ENCODE measurements at places on chromosomes 2 and 18.

- DNase-seq, result no peak
These were observed 35.3 kb upstream of the KCNF1 start for GRCh38 chr2:10876394-10876793.

- DNase-seq, result no peak
These were observed 909.9 kb upstream of the ACVR2A start for GRCh38 chr2:146934921-146935320.

GRCh38 chr2:85251070-85251616, 76.6 kb downstream of the TGOLN2 start:
- DNase-seq, result no peak

GRCh38 chr2:147083664-147084063, 761.2 kb upstream of the ACVR2A start:
- DNase-seq, result no peak

DNA sequence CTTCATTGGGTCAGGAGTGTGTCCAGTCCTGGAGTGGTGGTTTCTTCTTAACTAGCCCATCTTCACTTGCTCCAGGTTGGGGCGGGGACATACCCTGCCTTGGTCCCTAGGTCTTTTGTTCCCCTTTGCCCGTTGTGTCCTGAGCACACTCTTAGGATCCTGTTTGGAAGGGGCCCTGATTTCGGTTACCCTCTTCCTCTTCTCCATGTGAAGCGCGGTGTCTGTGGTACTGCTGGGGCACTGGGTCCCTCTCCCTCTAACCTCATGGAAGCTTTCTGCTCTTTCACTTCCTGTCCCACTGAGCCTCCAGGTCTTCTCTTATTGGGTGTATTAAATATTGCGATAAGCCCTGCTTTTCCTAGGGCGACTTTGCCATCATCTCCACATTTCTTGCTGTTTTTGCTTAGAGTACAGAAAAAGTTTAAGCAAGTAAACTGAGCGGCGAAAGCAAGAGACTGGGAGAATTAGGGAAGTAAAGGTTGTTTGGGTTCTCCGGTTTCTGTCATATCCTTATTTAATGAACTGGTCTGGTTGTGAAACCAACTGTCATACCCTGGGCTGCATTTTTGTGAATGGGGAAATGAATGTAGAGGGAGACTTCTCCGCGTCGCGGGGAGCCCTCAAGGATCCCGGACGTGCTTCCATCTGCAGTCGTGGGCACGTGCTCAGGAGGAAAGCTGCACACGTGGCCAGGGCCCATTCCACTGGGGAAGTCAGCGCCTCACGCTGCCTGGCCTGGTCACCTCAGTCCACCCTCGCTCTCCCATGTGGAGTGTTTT, 73.8 kb upstream of the B3GNT7 start:
- DNase-seq, result no peak

DNA sequence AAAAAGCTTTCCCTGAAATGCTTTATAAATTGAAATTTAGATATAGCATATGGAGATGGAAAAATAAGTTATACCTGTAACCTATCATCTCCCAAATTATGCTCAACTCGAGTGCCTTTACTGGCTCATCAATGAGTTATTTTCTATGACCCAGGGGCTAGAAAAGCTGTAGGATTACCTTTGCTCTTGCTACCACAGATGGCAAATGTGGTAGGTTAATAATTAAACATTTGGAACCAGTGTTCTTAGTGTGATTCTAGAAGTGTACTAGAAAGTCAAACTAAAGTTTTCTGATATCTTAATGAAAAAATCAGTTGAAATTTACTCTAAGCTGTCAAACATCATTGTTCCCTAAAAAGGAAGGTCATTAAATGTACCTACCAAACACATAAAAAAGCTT, 22.5 kb downstream of the ALS2 start:
- no peak for DNase-seq

- no peak for DNase-seq
These were observed 33.7 kb upstream of the SCLY start for GRCh38 chr2:238027058-238027457.

DNA sequence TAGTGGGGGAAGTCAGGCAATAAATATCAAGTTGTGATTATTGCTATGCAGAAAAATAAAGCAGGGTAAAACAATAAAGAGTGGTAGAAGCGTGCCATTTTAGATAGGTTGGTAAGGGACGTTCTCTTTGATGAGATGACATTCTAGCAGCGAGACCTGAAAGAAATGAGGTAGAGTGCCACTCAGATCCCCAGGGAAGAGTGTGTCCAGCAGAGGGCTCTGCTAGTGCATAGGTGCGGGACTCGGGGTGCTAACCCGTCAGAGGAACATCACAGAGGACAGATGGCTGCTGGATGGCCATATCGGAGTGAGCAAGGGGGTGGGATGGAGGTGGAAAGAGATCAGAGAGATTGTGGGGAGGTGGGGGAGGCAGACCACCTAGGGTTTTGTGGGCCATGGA, 16.3 kb upstream of the GTF2A1L start:
- no peak for DNase-seq

DNA sequence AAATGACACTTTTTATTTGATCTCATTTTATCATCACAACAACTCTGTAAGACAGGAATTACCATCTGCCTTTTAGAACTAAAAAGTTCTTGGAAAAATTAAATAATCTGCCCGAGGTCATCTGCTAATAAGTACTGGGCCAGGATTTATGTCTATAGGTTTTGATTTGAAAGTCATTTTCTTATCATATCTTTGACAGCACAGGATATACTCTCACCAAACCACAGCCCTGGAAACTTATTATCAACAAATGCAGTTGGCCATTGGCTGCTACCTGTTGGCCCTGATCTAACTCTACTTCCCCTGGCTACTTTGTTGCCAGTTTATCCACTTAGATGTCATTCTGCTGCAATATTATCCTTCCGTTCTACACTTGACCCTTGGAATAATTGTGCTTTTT, 354.6 kb downstream of the RAD51AP2 start:
- no peak for DNase-seq

DNA sequence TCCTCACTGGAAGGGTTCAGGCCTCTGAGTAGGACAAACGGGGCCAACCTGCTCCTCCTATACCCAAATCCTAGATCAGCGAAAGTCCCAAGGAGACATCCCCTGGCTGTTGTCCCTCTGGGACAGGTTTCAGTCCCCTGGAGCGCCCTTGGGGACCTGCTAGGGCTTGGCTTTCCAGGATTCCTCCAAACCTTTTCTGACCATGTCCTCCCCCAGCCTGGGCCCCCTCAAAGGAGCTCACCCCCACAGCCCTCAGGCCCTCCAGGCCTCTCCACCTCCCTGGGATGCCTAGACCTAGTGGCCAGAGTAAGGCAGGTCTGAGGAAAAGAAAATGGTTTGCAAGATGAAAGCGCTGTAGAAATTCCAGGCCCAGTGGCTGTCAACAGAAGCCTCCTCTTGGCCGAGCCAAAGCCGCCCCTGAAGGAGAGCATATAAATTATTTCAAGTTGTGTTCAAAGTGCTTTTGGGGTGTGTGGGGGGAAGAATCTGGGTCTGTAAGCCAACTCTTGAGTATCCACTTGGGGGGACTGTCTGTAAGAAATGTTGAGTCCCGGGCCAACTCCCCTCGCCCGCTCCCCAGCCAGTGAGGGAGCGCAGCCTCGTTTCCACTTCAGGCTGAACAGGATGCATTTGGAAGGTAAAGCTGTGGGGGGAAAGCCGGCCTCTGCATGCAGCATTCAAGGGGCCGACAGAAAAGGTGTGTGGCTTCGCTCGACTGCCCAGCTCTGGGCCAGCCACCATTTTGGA, 158.6 kb downstream of the DYSF start:
- peak; percentile 33 for DNase-seq

DNA sequence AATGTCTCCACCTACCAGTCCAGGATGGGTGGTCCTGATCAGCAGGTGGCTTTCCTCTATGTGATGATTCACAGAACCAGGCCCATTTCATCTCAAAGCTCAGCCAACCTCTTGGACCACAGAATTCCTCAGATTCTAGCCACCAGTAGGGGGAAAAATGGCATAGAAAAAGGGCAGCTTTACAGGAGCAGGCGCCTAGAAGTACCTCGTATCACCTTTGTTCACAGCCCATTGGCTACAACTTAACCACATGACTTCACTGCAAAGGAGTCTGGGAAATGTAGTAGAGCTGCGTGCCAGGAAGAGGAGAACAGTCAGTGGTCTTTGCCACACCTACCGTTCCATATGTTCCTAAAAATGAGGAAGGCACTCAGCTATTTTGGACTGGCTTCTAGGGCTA, 62.8 kb upstream of the DTNA start:
- no peak for DNase-seq

- no peak for DNase-seq
These were observed 47.7 kb upstream of the EML6 start for GRCh38 chr2:54675738-54676137.

- DNase-seq, result no peak
These were observed 228.7 kb downstream of the IKZF2 start for GRCh38 chr2:212922701-212923100.

DNA sequence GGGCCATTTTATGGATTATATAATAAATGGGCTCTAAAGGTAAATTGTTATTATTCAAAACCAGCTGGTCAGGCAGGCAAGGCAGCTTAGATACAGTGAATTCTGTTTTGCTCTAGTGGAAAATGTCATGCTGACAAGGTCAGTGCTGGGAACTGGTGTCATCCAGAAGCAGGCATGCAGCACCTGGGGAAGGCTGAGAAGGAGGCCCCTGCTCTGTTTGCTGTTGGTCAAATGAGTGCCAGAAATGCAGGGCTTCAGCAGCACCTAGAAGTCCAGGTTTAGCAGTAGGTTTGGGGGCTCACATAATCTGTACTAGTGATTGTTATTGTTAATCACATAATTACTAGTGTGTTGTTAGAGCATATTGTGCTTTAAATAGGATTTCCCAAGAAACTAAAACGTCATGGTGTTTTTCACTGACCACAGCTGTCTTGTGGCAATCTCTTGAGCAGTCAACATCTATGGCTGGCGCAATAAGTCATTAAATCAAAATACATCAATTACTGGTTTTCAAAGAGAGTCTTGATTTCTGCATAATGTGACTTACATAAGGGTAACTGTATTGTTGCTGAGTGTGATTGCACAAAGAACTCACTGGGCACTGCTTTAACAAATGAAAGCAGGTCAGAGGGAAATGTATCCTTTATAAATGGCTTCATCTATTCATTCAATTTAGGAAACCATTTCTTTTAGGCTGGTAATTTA, 99.1 kb downstream of the MYO3B start:
- DNase-seq, result no peak

DNA sequence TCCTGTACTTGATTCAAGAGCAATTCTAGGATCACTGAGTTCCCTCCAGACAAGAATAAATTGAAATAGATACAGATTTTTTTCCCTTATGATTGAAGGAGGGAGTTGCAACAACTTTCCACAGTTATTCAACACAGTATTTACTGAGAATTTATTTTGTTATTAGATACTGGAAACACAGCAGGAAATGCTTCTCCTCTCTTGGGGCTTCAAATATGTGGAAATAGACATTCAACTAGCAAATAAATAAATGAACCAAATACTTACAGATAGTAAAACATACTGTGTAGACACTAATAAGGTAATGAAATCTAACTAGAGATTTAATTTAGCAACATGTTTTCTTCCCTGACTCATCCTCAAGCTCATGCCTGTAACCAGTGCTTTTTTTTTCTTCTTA, 169.2 kb downstream of the LNPK start:
- no peak for DNase-seq

- DNase-seq, result no peak
These were observed 60.1 kb downstream of the ST3GAL5 start for GRCh38 chr2:85828725-85829124.

DNA sequence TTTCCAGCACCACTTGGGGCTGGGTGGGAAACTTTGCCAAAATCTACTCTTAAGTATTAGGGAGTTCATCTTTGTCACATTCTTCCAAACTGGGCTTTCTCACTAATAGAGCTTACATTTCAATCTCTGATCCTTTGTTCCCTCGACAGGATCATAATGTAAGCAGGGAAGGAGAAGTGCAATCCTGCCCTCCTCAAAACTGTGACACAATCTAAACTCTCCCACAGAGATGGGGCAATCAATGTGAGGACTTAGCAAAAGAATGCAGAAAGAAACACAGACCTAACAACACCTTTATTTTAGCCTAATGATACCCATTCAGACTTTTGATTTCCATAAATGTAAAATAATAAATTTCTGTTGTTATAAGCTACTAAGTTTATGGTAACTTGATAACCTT, 40.8 kb downstream of the DSEL start:
- no peak for DNase-seq

DNA sequence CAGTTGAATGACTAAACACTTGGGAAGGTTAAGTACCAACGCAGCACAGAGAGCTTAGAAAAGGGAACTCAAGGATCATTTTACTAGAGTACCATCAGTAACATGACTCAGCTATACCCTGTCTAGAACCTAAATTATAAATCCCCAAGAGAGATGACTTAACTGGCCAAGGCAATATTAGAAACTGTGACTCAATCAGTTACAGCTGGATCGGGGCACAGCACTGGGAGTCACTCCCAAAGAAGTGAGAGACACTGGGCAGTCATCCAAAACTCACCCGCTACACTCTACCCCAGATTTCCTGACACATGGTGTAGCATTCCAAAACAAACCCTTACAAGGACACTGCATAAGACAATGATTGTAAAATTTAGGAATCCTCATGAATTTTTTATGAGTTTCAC, 17.7 kb downstream of the IWS1 start:
- no peak for DNase-seq

GRCh38 chr2:212912445-212913103, 238.8 kb downstream of the IKZF2 start:
- DNase-seq, result no peak

Data from ecto neural progenitor cell (in vitro differentiated cells).